NCI-H1694 (cell line): ENCODE measurements at places on chromosomes 11 and 22.

GRCh38 chr11:94845622-94846021 is 77.5 kb downstream of the AMOTL1 start:
- no peak for DNase-seq

- DNase-seq = no peak
These were observed 12.9 kb upstream of the RAPSN start for GRCh38 chr11:47461876-47462275.

DNA sequence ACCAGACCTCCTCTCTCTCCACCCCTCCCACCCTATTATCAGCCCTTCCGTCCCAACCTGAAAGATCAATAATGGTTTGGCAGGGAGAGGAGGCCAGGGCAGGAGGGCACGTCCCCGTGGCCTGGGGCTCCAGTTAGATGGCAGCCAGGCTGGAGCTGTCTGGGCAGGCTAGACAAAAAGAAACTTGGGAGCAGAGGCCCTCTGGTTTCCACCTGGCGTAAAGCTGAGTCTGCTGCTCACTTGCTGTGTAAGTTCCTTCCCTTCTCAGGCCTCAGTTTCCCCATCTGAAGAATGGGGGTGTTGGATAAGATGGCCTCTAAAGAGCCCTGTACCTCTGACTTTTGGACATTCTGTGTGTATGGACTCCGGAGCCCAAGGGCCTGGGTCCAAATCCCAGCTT is 3.8 kb upstream of the RHOD start:
- DNase-seq = no peak

DNA sequence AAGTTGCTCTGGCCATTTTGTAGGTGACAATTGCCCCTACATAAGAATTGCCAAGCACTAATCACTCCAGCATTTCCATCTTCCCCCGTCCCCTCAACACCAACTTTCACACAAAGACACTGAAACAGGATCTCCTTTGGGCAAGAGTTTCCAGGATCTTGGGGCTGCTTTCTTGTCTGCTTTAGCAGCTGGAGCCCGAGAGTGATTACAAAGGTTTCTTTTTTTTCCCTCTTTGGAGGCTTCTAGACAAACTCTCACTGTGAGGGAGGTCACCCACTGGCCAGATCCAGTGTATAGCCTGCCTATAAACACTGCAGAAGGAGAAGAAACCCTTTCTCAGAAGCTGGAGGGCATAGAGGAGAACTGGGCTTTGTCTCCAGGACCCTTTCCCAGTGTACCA is 92.5 kb downstream of the APIP start:
- DNase-seq = no peak

DNA sequence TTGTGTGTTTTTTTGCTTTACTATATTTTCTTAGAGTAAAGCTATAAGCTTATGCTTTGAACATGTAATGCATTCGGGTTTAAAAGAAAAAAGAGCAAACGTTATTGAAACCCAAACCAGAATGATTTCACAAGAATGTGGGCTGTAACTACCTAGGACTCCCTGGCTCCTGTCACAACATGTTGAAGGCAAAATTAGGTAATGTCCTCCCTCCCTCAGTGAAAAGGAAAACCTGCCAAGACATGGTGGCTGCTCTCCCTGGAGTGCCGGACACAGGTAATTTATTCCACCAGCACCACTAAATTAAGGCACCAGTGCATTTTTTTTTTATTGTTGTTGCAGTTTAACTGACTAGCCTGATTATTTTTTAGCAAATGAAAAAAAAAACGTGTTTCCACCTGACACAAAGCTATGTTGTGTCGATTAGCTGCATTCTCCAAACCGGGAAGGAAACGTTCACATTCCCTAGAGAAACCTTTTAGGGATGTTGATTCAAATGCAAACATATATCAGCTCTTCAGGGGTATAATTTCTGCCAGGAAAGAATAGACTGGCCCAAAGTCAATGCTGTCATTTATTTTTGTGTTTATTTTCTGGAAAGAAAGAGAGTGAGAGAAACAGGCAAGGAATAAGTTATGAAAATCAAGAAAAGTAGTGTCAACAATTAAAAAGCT is 134.6 kb downstream of the CCDC34 start:
- no peak for DNase-seq

GRCh38 chr11:35746356-35747153 is 84.0 kb downstream of the TRIM44 start:
- DNase-seq = no peak

DNA sequence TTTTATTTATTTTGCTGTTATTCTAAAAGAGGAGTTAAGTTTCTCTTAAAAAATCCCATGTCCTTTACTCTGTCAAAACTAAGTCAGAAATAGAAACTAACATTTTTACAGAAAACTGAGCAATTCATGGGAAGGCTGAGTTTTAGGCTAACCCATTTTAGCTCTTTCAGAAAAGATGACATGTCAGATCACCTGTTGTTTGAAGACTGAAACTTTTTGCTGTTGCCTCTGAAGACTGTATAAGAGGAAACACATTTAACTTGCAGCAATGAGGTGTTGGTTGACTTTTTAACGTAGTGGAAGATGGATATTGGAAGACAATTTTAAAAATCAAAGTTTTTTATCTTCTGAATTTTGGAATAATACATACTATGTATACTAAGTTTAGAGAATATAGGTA is 115.4 kb downstream of the METTL15 start:
- DNase-seq = no peak

GRCh38 chr11:134476435-134477021 is 64.5 kb upstream of the B3GAT1 start:
- DNase-seq = no peak

DNA sequence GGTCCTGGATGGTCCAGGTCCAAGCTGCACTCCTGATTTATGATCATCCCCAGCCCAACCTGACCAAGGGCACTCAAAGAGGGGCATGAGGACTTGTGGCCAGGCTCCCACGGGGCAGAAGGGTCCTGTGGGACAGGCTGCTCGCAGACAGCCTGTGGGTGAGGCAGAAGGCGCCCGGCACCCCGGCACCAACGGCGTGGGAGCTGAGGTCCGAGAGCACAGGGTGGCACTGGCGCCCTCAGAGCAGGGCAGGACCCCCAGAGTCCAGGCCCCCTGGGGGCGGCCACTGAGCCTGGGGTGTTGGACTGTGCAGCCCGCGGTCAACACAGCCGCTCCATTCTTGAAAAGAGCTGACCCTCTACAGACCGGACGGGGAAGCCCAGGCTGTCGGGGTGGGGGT is 3.3 kb downstream of the IL17REL start:
- no peak for DNase-seq

GRCh38 chr22:49079027-49079725 is 748.5 kb downstream of the BRD1 start:
- DNase-seq = no peak

GRCh38 chr11:44645827-44646226 is 80.4 kb downstream of the CD82 start:
- DNase-seq = no peak

- no peak for DNase-seq
These were observed 9.6 kb downstream of the CDPF1 start for GRCh38 chr22:46240506-46240905.

- DNase-seq = no peak
These were observed 151.0 kb downstream of the BBOX1 start for GRCh38 chr11:27191639-27192038.

DNA sequence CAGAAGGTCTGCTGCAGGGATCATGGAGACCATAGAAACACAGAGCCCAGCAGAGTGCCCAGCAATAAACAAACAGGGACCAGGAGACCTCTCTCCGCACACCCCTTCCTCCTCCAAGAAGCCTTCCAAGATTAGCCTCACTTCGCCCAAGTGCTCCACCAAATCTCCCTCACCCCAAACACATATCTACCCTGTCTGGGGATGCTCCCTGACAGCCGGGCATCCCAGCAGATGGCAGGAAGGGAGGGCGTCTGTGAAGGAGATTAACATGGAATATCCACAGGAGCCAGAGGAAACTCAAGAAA is 26.5 kb downstream of the ARAP1 start:
- no peak for DNase-seq

DNA sequence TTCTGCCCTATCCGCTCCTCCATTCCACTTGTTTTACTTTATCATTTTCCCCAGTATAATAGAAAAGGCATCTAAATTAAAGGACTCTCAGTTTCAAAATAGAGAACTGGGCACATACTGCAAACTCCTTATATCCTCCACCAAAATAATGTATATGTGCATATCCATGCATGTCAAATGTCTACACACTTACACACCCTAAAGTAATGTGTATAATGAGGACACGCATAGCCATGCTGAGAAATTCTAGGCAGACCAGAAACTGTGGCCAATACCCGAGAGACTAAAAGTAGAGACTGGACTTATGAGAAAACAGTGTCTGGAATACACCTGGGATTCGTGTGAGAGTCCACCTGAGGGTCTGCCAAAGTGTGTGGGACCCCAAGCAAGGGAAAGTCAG is 183.5 kb downstream of the CWF19L2 start:
- no peak for DNase-seq

DNA sequence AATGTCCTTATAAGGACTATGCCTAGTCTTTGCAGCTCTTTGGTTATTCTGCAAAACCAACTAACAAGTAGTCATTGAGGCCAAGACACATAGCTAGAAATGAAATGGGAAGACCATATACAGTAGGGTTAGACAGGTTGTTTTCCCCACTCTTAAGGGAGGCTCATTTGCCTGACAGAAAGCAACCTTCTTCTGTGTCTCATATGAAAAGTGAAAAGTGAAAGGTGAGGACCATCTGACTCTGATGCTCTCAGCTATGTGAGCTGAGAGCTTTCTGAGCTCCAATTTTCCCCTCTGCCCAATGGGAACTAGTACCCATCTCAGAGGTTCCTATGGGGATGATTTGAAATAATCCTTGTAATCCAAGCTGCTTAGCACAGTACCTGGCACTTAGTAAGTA is 142.0 kb upstream of the BDNF start:
- no peak for DNase-seq

- no peak for DNase-seq
These were observed 1.0 kb upstream of the PLAAT2 start for GRCh38 chr11:63564056-63564774.
